ENCODE measurements at places on chromosomes 6 and 20. TPM values are rescaled to one million over a fixed set of nuclear protein-coding genes. Genes with fewer than 3 reads are reported as not detected.

Gene DLL1
- 7.8 TPM for total RNA-seq

Gene SIRPB1
- total RNA-seq, result 1.8 TPM

Gene RIPK1
- total RNA-seq, result 6.2 TPM

DNA sequence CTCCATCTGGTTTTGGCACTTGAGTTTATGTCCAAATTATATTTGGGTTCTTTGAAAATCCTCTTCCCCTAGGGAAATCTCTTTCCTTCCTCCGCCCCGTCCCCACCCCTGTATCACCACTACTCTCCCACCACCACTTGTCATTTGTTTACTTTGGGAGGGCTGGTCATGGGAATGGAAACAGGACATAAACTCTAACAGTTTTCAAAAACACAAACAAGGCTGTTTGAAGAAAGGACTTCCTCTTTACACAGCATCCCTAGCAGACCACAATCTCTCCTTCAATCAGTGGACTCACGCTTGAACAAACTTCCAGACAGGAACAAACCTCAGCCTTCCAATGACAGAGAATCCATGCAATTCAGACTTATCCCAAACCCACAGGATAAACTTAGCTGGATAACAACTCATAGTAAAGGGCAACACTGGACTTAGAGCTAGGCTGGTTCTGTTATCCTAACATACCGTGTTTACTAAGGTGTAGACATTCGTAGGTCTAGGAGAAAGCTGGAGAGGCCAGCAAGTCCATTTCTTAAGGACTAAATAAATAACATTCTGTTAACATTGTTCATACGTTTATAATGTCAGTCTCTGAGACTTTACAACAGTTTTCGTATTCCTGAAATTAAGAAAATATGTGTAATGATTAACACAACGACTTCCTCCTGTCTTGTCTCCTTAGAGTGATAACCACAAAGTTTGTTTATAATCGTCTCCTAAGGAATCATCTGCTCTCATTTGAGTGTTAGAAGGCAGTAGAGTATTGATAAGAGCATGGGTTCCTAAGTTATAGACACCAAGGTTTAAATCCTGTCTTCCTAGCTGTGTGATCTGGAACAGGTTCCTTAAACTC, 44.1 kb upstream of the CTAGE9 start:
- DNase-seq, result no peak

GRCh38 chr6:138410972-138411880, 7.2 kb downstream of the HEBP2 start:
- DNase-seq, result no peak

- peak; percentile 4 for DNase-seq
Observed at GRCh38 chr20:43631598-43631997, 35.3 kb upstream of the MYBL2 start.

- no peak for DNase-seq
Observed at GRCh38 chr6:21747441-21747840, 153.9 kb downstream of the SOX4 start.

Gene CALHM5
- total RNA-seq, result 2.8 TPM

DNA sequence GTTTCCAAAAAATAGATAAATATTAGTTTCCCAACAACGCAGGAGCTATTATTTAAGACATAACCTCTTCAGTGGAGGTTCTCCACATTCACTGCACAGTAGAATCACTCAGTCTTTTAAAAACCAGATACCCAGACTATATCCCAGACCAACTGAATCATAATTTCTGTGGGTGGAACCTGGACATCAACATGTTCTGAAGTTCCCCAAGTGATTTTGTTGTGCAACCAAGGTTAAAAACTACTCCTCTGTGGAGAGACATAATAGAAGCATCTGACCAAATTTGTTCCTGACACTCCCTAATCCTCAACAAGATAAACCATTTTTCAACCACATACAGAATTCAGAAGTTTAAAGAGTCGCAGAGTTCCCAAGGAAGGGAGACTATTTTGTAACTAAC, 42.3 kb downstream of the STK38 start:
- DNase-seq, result no peak

DNA sequence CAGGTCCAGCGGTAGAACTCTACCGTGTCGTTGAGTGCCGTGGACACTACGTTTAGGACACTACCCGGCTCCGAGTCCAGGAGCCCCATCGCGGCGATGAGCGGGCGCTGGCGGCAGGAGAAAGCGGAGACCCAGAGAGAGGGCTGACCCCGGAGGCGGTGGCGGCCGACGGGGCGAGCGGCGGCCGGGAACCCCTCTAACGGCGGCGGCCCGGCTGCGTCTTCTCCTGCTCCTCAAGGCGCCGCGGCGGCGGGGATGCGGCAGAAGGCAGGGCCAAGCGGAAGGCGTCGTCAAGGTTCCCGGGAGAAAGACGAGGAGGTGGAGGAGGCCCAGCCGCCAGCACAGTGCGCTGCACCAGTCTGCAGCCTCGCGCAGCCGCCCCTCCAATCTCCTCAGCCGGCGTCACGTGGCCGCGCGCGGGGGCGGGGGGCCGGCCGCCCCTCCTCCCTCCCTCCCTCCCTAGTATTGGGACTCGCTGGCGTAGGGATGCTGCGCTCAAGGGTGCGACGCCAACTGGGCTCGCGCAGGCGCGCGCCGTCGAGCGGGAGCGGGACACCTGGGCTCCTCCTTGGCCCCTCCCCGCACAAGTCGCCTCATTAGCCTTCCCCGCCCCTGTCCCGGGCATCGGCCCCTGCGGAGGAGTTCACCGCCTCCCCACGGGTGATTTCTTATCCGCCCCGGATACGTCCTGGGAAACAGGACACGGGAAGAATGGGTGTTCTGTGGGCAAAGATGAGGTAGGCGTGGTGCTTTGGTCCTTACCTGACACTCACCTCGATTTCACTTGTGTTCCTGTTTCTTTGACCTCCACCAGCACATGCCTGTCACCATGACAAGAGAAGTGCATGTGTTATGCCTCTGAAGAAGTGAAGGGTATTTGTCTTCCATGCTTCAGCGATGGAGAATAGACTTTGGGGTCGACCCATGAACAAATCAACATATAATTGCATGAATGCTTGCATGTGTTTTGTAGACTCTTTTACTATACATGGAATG, at the start of gene ELOVL4:
ELOVL4 (minus strand) TSS at position 363 of the 996 bp plus-strand sequence; CDS start at position 89, 274 bp downstream.
- DNase-seq, result peak; percentile 43

GRCh38 chr20:15799871-15800270, 773.4 kb downstream of the KIF16B start:
- DNase-seq, result no peak

GRCh38 chr6:99618649-99619408, 12.2 kb downstream of the PRDM13 start:
- DNase-seq, result no peak

DNA sequence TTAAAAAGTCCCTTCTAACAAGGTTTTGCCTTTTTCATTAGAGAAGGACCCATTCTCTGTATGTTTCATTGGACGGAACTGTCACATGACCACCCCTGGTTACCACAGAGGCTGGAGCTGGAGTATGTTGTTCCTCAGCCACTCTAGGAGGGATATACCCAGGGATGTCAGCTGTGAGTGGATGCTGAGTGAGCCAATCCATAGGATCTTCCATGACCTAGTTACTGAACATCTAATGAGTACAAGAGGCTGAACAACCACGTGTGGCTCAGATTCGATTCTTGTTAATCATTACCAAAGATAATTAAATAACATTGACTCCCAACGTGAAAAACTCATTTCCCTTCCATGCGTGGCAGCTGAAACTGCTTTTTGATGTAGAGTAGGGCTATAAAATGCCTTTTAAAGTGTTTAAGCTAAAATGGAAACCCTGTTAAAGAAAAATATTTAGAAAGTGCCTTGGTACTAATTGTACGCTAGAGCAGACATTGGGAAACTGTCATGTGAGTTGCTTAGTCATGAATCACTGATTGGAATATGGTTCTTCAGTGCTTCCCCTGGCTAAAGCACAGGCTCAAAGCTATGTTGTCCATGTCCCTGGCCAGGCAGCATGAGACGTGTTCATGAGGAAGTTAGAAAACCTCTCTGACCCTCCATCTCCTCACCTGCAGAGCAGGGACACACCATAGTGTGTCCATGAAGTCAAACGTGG, 256.1 kb downstream of the ZNF217 start:
- no peak for DNase-seq

- no peak for DNase-seq
Observed at GRCh38 chr20:56454754-56455153, 13.7 kb upstream of the RTF2 start.

Gene CLDN20
- total RNA-seq, result not detected

- no peak for DNase-seq
Observed at GRCh38 chr6:143125864-143126573, 65.3 kb downstream of the AIG1 start.

- no peak for DNase-seq
Observed at GRCh38 chr6:138215093-138215782, 3.1 kb downstream of the PBOV1 start.

DNA sequence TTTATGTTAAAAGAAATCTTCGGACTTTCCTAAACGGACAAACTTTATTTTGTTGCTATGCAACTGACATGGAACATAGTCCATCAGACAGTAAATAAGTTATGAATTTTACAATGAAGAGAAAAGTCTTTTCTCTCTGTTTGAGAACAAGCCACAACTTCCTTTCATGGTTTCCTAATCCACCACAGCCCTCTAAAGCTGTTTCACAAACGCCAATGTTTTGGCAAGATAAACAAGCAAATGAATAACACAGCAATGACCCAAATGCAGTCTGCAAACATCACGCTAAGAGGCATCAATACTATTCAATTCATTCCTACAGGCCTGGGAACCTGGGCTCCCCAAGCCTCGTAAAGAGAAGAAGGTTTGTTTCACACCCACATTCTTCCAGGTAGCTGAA, 60.4 kb downstream of the HAO1 start:
- no peak for DNase-seq

Gene HNF4A
- not detected for total RNA-seq

Gene CAPN11
- total RNA-seq, result 0.32 TPM

Gene LY6G6C
- total RNA-seq, result not detected

DNA sequence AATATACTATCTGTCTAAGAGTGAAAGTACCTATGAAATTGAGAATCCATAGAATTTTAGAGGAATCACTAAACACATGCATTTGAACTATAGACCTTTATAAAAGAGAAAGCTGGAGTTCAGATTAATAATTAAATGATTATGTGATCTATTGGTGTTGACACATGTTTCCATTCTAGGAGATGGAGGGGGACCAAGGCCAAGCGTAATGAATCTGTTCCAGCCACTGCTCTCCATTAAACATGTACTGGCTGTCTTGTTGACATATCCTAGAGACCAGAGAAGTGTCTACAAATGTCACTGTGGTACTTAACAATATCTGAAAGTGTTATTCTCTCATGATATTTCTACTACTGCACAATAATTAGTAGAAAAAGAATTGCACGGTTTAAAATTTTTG, 432.4 kb downstream of the BMP2 start:
- DNase-seq, result no peak

Gene TMEM74B
- 2.4 TPM for total RNA-seq

GRCh38 chr20:47300071-47300470, 56.4 kb downstream of the ZMYND8 start:
- no peak for DNase-seq

Gene BHLHE23
- total RNA-seq, result not detected

DNA sequence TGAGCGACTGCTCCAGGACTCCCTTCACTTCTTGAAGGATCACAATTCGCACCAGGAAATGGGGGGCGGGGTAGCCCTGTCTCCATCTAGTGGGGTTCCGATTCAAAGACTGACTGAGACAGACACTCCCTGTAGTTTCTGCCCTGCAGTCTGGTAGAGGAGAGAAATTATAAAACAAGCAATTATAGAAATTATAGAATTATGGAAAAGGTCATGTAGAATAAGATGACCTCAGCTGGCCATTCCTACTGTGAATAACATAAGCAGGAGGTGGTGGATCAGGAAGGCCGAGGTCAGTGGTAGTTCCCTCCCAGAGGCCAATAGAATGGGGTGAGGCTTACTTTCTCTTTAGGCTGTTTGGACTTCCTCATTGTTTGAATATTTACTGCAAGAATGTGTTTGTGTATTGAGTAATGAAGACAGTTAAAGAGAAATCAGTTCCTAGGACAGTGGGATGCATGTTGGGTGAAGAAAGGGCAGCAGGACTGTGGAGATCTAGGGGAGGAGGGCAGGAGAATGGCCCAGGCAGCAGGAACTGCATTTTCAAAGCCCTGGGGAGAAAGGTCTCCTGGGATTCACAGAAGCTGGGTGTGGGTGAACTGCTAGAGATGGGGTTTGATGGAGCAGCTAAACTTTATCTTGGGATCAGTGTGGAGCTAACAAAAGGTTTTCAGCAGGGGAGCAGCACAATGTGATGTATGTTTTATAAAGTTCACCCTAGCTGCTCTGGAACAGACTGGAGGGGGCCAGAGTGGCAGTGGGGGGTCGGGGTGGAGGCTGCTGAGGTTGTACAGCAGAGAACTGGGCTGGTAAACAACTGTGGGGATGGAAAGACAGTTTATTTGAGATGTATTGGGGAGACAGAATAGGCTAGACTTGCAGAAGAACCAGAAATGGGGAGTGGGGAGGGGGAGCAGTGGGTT, 2.1 kb downstream of the ZNF341 start:
- no peak for DNase-seq

Gene TSBP1
- not detected for total RNA-seq

GRCh38 chr20:45933266-45934045, 1.0 kb upstream of the PCIF1 start:
- DNase-seq, result peak; percentile 81

Gene MLN
- total RNA-seq, result not detected

DNA sequence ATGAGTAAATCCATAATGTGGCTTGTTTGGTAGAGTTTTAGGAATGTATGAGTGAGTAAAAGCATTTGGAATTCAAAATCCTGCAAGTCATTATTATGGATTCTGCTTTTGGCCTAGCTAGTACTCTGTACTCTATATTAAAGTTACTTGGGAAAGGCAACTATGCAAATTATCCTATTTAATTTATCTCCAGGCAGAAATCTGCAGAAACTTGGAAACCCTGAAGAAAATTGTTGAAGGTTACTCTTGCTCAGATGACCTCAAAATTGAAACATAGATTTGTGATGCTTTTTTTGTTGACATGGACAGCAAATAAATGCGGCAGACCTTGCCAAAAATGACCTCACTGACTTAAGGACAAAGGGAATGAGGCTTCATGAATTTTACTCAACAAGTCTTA, 477.1 kb upstream of the EYS start:
- DNase-seq, result no peak

Gene LTA
- total RNA-seq, result not detected

DNA sequence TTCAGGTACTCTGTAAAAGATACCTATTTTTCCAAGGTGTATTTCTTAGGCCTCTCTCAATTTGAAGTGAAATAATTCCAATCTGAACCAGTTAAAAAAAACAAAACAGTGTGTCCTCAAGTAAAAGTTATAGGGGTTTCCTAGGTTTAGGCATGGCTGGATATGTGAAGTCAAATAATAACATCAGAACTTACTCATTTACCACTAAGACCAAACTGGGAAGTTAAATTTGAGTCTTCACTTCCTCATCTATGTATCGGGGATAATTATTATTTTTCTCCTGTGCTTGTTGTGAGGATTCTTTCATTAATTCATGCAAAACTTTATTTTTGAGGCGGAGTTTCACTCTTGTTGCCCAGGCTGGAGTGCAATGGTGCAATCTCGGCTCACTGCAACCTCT, 86.2 kb upstream of the PTPRK start:
- DNase-seq, result no peak

- DNase-seq, result no peak
Observed at GRCh38 chr20:35525639-35526038, 3.8 kb downstream of the C20orf173 start.

Measured in heart right ventricle (tissue), 16 donors.